ENCODE measurements at places on chromosomes 11 and 22.
A peak's percentile ranks its signal among the peaks of the same experiment; 100 is the strongest.

DNA sequence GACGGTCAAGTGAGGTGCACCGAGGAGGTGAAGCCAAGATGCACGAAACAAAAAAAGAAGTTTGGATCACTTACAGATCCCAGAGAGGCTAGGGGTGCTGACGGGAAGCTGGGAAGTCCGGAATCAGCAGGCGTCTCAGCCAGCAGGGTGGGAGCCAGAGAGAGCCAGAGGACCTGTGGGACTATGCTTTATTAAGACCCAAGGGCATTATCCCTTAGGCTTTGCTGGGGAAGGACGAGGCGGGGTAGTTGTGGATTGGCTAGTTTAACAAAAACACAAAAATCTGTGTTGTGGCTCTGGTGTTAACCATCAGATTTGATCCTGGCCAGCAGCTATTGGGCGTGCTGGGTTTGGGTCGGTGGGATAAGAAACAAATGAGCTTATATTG lies 427.1 kb downstream of the DYNC2H1 start:
- no peak for DNase-seq

DNA sequence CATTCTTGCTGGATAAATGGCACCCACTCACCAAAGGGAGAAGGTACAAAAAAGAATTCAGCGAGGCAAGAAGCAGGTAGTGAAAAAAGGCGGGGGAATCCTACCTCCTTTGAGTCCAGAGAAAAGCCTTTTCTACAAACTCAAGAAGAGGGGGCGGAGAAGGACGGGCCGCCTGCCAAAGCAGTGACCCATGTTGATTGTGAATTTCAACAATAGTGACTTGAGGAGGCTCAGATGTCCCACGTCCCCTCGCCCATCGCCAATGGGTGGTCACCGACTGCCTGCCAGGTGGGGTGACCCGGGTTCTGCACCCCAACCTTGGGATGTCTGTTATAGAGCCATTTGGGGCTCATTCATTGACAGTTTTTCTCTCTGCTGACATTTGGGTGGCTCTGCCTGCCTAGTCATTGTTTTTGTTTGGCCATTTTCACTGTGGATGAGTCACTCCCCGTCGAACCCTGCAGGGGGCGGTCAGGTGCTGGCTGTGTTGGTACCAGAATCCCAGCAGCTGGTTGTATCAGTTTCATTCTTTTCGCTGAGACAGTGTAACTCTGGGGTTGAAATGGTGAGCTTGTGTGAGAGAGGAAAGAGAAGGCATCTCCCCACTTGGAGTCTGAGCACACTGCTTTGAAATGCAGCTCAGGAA lies 163.4 kb upstream of the NCAM1 start:
- peak; percentile 55 for DNase-seq

DNA sequence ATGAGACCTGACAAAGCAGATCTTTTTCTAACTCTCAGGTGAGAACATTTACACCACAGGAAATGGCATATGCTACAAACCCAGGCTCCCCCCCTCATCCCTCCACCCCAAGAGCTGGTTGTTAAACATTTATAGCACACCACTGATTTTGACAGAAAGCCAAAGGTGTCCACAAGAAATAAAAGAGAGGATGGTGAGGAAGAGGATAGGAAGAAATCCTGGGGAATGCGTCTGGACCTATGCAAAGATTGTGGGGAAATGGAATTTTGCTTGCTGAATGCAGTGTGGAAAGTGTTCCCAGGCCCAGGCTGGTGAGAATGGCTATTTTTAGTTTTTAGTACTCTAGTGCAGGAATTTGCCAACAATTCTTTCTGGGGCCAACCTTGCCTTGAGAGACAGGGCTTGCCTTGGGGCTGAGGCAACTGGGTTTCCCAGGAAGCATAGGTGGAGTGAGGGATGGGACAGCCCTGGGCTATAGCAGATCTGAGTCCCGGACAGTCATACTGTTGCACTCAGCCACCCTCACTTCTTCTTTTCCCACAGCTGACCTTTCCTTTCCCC lies 163.9 kb downstream of the ADAMTS15 start:
- DNase-seq = no peak

GRCh38 chr22:26797910-26798309 lies 140.5 kb downstream of the MIAT start:
- peak; percentile 20 for DNase-seq

DNA sequence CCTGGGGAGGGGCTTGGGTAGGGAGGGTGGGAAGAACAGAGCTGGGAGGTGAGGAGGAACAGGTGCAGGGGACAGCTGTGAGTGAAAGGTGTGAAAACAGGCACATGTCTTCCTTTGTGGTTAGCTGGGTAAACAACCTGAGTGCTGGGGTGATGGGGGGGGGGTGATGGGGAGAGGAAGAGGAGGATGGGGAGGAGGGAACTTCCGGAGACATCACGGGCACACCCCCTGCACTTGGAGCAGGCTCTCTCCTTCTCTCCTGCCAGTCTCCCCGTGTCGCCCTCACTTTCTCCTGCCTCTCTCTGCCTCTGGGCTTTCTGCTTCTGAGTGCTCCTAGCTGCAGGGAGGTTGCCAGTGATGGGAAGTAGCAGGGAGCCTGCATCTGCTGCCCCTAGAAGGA lies 8.8 kb downstream of the CXCR5 start:
- DNase-seq = peak; percentile 53

GRCh38 chr11:64869571-64870175 lies 8.7 kb downstream of the EHD1 start:
- DNase-seq = peak; percentile 44

- no peak for DNase-seq
Observed at GRCh38 chr22:46147471-46148267, 2.7 kb upstream of the PPARA start.

- DNase-seq = peak; percentile 89
Observed at GRCh38 chr11:9688716-9689511, 25.0 kb downstream of the SWAP70 start.

DNA sequence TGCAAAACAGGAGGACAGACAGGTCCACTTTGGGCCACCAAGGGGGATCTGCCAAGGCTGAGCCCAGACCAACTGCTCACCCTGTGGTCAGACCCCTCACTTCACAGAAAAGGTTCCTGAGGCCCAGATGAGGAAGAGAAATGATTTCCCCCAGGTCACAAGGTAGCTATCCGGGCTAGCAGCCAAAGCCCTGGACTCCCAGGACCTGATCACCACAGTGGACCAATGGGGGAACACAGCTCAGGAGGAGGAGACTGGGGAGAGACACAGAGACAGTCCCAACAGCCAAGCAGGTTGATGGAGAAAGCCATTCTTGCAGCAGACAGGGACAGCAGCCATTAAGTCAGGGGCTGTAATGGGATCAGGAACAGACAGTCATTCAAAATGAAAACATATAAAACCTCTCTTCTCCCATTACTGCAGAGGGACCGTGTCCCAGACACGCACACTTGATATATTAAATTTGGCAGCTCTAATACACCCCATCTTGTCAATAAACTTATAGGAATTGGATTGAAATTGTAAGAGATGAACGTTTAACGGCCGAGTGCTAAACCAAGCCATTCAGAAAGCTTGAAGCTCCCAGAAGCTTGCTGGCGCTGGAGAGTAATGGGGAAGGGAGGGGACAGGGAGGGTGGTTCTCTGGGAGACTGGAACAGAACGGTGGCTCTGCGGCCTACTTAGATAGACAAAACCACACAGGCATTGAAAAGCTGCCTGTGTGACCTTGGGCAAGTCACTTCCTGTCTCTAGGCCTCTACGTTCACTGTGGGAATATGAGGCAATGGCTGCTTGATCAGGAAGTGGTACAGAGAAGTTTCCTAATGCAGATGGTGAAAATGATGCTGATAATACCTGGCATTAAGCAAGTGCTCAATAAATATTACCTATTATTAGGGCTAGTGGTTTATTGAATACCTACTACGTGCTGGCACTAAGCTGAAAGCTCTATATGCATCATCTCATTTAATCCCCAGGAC lies 16.0 kb downstream of the ZMAT5 start:
- no peak for DNase-seq

DNA sequence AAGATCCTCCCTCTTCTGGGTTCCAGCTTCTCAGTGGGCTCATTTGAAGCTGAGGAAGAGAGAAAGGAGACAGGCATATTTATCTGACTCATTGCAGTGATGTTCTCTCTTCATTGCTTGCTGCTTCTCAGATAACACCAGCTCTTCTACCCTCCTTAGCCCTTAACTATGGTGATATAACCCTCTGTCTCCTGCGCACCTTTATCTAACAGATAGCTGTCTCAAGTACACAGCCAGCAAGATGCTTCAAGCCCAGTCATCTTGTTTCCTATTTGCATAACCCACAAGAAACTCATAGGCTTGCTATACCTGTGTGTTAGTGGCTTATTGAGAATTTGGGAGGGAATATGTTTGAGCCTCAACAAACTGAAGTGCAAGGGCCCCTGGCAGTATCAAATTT lies 12.6 kb downstream of the PRSS23 start:
- DNase-seq = peak; percentile 8

DNA sequence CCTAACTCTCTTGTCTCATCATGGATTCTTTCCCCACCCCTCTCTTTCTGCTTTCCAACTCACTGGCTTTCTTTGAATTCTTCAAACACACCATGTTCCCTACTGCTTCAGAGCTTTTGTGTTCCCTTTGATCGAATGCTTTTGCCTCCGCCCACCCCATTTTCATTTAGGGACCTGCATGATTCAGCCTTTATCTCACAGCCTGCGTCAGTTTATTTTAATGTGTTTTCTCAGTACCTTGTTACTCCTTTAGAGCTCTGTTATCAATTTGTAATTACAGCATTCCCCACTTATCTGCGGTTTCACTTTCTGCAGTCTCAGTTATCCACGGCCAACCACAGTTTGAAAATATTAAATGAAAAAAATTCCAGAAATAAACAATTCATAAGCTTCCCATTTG lies 451.3 kb downstream of the METTL15 start:
- no peak for DNase-seq

- DNase-seq = no peak
Observed at GRCh38 chr22:29194184-29194583, 11.5 kb upstream of the EMID1 start.

- DNase-seq = peak; percentile 38
Observed at GRCh38 chr11:132099692-132100091, 729.3 kb downstream of the NTM start.

- no peak for DNase-seq
Observed at GRCh38 chr22:44661070-44661469, 40.9 kb upstream of the PRR5 start.

GRCh38 chr22:39528681-39529486 lies 3.7 kb downstream of the RPS19BP1 start:
- peak; percentile 98 for DNase-seq

GRCh38 chr11:36724742-36725385 lies 126.8 kb upstream of the RAG2 start:
- DNase-seq = peak; percentile 49

- DNase-seq = peak; percentile 41
Observed at GRCh38 chr22:46220921-46221320, 29.2 kb downstream of the CDPF1 start.

DNA sequence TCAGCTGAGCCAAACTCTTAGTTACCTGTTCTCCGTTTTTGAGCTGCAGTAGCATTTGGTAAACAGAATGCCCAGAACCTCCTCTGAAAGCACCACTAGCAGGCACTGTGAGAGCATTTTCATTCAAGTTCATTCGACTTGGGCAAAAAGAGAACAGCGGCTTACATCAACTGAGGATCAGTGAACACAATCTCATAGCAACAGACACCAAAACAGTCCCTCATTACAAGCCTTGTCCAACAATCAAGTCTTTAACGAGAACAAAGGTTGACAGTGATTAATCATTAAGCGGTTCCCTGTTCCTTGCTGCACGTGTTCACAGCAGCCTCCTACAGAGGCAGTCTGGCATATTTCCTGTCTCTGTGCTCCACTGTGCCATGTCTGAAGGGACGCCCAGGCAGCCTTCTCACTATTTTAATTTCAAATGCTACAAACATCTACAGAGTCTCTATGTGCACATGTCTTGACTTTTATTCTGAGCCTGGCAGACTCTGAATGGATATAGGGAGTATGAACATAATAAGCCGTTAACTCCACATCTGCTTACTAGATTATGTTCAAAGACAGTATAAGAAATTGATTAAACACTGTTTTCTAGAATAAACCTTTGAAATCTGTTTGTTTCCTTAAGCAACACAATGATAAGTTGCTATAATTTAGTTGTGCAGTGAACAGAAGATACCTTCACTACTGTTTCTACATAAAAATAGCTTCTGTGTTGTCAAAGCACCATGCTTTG lies 88.3 kb upstream of the MTMR2 start:
- peak; percentile 73 for DNase-seq

- peak; percentile 13 for DNase-seq
Observed at GRCh38 chr11:61295596-61295926, 445 bp upstream of the VWCE start.

GRCh38 chr11:47020793-47021526 lies 84.4 kb downstream of the CSTPP1 start:
- DNase-seq = peak; percentile 66

GRCh38 chr11:3824714-3825472 lies 15.9 kb downstream of the RHOG start:
- peak; percentile 85 for DNase-seq

DNA sequence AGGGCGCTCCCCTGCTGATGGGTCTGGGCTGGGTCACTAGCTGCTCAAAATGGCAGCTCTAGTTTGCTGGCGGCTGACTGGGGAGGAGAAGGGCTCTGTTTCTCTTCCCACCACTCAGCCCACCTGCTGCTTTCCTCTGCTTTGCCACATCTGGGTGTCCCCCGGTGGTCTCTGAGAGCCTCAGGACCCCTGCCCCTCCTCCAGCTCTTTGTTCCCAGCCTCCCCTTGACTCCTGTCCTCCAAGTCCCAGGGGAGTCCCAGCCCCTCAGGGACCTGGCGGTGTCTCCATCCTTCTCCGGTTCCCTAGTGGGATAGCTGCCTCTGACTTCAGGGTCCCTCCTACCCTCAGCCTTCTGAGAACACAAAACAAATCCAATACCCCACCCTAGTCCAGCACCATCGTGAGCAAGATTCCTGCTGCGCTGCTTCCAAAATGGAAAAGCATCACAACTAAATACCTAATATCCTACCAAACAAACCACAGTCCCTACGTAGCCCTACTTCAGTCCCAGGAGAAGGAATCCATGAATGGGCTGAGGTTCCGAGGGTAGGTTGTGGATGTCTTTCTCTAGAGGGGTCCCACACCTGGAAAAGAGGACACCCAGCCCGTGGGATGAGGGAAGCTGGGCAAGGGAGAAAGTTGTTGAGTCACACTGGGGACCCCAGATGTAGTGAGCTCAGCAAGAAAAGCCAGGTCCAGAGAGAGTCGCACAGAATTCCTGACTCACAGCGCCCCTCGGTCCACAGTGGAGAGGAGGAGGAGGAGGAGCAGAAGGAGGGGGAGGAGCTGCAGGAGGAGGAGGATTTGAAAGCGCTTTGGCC lies 45.0 kb upstream of the NNMT start:
- DNase-seq = no peak

GRCh38 chr11:69905611-69906452 lies 86.6 kb upstream of the FGF3 start:
- no peak for DNase-seq

GRCh38 chr11:86063536-86063935 lies 5.3 kb downstream of the PICALM start:
- DNase-seq = no peak

GRCh38 chr22:17243524-17243923 lies 24.3 kb upstream of the ADA2 start:
- peak; percentile 92 for DNase-seq

DNA sequence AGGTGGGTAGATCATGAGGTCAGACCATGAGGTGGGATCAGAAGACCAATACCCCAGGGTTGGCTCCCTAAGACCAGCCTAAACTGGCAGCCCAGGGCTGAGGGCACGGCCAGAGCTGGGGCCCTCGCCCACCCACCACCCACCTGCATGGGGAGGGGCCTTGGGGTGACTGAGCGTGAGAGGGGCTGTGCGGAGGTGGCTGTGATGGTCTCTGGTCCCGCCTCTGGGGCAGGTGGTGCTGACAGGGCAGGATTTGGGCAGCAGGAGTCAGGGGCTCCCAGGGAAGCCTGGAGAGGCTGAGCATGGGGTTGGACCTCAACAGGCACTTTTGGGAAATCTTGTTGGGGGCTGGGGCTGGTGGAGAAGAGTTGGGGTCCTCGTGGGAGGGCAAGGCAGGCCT lies 39.8 kb upstream of the MUC5AC start:
- DNase-seq = no peak
